Hematopoietic multipotent progenitor cell treated with erythropoietin and hydrocortisone succinate and interleukin-3 and kit ligand, for 4 days (in vitro differentiated cells): ENCODE measurements at places on chromosomes 2 and 18.

GRCh38 chr2:33614190-33614589 lies 15.1 kb upstream of the FAM98A start:
- DNase-seq = no peak

- no peak for DNase-seq
These were observed 517 bp downstream of the GCFC2 start for GRCh38 chr2:75710220-75710576.

DNA sequence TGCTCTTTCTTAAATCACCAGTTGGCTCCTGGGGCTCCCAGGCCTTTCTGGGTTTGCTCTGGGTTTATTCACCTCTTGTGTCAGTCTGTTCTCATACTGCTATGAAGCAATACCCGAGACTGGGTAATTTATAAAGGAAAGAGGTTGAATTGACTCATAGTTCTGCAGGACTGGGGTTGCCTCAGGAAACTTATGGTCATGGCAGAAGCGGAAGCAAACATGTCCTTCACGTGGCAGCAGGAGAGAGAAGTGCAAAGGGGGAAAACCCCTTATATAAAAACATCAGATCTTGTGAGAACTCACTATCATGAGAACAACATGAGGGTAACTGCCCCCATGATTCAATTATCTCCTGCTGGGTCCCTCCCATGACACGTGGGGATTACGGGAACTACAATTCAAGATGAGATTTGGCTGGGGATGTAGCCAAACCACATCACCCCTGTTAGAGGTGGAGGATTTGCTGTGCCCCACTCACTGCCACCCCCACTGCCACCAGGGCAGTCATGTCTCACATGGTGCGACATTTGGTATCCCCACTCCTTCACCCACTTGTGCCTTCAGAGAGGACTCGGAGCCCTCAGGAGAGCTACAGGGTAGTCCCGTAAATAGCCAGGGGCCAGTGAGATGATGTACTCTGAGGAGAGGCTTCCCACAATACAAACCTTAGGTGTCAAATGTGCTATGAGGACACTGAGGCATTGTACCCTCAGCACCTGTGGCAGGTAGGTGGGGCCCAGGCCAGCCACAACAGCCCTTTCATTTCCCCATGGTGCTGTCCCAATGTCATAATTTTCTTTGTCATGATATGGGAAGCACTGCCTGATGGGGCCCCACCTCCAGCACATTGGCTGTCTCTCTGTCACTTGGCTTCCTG lies 35.7 kb downstream of the CDC42EP3 start:
- peak; percentile 89 for DNase-seq

- no peak for DNase-seq
These were observed 280.5 kb upstream of the CCDC68 start for GRCh38 chr18:55239740-55240139.

- DNase-seq = no peak
These were observed 3.0 kb upstream of the SP9 start for GRCh38 chr2:174331595-174332216.

GRCh38 chr18:50279752-50280151 lies 1.6 kb downstream of the MBD1 start:
- DNase-seq = no peak

DNA sequence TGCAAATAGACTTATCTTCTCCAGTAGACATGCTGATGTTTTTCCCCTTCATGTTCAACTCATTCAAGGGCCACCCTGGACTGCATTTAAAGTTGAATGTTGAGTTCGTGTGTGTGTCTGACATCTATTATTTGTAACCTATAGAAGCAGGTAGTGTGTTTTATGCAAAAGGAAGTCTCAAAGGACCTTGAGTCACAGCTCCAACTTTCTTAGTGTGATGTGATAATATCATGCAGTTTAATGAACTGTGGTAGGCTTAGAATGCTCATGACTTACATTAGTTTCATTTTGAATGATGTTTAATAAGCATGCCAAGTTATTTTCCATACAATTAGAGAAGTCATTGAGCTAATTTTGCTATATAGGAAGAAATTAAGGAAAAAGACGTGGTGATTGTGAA lies 67.9 kb downstream of the CERS6 start:
- no peak for DNase-seq

- DNase-seq = no peak
These were observed 110.6 kb downstream of the CRIM1 start for GRCh38 chr2:36466135-36466534.

DNA sequence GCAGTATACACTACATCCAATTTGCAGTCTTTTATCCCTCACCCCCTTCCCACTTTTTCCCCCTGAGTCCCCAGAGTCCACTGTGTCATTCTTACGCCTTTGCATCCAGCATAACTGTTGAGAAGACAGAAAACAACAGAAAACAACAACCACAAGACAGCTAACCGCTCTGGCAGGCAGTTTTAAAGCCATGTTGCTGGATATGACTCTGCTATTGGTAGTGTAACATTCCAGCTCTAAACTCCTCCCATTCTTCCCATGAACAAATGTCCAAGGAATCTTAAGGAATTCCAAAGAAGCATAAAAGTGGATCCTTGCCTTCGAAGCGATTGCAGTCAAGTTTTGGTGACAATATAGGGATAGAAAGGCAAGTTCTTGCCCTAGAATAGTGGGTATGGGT lies 599.1 kb downstream of the NYAP2 start:
- no peak for DNase-seq

DNA sequence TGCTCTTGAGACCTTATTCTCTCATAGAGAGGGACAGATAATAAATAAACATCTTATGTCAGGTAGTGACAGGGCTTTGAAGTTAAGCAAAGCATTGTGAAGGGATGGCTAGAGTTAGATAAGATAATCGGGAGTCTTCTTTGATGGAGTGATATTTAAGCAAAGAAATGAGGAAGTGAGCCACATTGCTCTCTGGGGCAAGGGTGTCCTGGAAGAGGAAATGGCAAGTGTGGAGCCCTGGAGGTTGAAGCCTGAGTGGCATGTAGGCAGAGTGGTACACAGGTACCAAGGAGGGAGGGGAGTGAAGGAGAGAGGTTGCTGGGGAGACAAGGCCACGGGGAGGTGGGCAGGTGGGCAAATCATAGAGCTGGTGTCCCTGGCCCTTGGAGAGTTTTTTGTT lies 110.2 kb downstream of the CTAGE1 start:
- peak; percentile 62 for DNase-seq

- DNase-seq = no peak
These were observed 20.9 kb downstream of the SOX11 start for GRCh38 chr2:5713101-5713500.

GRCh38 chr18:35610724-35611123 lies 29.2 kb downstream of the GALNT1 start:
- no peak for DNase-seq

GRCh38 chr2:238714038-238714528 lies 133.8 kb upstream of the TWIST2 start:
- no peak for DNase-seq

DNA sequence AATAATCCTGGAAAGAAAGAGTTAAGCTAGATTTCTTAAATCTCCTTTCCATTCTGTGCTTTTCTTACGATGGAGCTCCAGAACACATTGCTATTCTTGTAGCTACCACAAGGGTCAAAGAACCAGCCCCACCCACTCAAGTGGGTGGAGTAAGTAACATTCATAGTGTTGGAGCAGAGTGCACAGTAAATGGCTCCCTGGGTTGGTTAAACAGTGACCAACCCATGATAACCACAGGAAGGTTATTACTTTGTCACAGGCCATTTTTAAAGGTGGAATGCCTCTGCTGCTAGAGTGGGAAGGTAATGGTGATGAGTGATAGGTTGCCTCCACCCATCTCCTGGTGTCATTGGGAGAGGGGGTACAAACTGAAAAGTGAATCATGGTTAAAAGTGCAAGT lies 13.9 kb downstream of the ARPC2 start:
- DNase-seq = peak; percentile 79

- no peak for DNase-seq
These were observed 51.9 kb upstream of the ZBTB7C start for GRCh38 chr18:48460929-48461583.

GRCh38 chr2:162245061-162245460 lies 1.8 kb upstream of the FAP start:
- no peak for DNase-seq

- no peak for DNase-seq
These were observed 17.6 kb downstream of the SLC39A10 start for GRCh38 chr2:195674491-195675221.

GRCh38 chr2:182043021-182043420 lies 57.4 kb downstream of the PPP1R1C start:
- DNase-seq = no peak

DNA sequence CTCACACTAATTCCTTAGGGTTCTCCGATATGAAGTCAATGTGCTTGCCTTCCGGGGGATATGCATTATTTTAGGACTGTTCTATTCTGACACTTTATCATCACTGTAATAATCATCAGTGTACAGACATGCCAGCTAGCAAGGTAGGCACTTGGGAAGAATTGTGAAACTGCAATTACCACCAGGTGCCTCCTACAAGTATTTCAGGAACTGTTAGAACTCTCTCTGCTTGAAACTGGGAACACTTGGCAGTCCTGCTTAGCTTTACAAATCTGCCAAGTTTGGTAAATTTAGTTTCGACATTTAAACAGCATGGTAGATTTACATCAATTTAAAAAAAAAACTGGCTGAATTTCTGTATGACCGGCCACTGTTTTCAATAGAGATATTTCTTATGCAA lies 128.7 kb downstream of the SATB2 start:
- no peak for DNase-seq

GRCh38 chr18:32629981-32630700 lies 142.7 kb downstream of the KLHL14 start:
- no peak for DNase-seq

DNA sequence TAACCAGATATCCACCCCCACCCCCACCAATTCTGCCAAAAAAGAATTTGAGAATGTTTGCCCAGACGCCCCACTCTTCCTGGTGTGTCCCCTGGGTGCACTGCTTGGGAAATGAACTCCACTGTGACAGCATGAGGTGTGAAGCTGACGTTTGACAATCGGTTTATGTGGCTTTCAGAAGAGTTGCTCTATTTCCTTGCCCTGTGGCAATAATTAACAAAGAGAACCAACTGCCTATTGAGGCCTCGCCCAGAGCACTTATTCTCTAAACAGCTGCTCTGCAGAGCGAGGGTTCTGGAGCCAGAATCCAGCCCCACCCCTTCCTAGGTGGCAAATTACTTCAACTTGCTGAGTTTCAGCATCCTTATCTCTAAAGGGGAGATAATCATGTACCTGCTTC lies 115.8 kb upstream of the SIX3 start:
- no peak for DNase-seq

DNA sequence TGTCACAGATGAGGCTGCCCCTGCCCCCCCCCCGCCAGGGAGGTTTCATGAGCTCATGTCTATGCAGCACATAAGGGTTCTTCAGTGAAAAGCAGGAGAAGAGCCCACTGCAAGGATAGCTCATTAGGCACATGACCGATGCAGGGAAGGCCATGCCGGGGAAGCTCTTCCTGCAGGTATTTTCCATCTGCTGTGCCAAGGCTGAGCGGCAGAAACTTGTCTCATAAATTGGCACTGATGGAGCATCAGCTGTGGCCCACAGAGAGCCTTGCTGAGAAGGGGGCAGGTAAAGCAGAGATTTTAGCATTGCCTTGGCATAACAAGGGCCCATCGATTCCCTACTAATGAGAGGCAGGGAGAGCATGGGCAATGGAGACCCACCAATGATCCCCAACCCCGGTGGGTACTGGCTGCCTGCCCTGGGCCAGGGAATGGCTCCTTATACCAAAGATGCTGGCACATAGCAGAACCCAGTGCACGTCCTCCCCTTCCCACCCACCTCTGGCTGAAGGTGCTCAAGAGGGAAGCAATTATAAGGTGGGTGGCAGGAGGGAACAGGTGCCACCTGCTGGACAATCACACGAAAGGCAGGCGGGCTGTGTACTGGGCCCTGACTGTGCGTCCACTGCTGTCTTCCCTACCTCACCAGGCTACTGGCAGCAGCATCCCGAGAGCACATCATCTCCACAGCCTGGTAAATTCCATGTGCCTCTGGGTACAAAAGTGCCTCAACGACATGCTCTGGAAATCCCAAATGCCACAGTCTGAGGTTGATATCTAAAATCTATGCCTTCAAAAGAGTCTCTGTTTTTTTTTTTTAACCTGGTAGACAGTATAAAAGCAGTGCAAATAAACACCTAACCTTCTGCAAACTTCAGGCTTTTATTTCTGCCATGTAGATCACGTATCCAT lies 41.4 kb downstream of the STEAP3 start:
- peak; percentile 73 for DNase-seq

GRCh38 chr2:40332191-40332826 lies 119.6 kb downstream of the SLC8A1 start:
- DNase-seq = peak; percentile 34

DNA sequence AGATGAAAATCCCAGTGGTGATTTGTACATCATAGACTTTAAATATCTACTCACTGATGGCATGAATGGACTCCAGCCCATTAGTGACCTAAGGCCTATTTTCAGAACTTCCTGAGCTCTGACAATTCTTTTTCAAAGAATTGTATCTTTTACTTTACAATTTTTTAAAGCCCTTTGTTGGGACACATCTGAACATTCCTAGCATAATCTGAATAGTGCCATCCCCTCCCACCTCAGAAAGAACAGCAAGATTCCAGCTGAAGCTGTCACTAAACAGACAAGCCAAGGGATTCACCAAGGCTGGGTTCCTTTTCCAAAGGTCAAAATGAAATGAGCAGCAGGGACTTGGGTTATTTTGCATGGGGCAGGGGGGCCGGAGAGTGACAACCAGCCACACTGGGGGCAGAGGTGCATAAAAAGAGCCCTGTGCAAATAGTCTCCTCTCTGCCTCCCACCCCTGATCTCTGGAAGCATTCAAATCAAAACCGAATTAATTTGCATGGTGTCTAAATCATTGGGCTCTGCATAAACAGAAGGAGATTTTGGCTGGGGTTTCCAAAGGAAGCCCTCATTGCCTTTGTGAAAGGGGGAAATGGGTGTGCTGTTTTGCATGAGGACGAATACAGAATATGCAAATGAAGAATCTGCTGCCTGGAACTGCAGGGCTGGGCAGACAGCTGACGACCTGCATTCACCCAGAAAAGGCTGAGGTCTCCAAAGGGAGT lies 17.2 kb downstream of the EPHA4 start:
- no peak for DNase-seq
